H1 (cell line): ENCODE measurements at places on chromosomes 3 and 15.
A peak's percentile ranks its signal among the peaks of the same experiment; 100 is the strongest.

DNA sequence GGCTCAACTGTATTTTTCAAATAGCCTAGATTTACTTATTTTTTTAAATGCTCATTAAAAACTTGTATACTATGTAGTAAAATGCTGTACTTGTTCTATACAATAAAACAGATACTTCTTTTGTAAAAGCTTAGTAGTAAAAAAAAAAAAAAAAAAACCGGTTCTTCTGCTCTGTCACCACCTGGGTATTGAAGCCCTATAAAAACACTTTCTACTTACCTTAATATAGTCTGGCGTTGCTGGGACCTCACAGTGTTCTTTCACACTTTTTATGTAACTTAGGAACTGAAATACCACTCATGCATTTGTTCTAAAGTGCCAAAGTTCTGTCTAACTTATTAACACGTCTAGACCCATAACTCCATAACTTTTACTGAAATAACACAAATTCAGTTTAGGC is 61.4 kb downstream of the TASOR start:
- no peak for DNase-seq

DNA sequence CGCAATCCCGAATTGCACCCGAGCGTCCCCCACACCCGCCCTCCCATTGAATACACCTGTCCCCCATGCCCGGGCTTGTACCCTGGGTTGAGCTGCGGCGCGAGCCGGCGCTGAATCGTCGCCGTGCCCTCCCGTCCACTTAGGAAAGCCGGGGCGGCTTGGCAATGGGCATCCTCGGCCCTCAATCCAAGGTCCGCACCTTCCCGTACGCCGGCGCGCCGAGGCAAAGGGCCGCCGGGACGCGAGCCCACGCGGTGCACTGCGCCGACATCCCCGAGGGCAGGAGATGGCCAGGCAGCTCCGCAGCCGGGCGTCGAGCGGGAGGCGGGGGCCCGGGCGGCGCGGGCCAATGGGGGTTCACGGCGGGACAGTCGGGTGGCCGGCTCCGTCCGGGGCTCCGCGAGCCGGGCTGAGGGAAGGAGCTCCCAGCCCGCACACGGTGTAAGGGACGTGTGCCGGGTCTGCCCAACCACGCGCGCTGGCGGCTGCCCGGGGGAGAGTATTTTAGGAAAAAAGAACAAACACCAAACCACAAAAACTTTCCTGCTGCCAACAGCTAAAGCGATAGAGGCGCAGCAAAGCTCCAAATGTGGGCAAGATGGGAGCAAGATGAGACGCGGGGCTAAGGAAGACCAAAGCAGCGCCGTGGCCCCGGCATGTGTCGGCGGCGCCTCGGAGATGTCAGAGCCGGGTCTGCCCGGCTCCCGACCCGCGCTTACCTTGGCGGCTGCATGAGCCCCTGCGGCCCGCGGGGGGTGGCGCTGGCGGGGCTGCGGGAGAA is 621 bp downstream of the RGMA start:
- peak; percentile 82 for DNase-seq

DNA sequence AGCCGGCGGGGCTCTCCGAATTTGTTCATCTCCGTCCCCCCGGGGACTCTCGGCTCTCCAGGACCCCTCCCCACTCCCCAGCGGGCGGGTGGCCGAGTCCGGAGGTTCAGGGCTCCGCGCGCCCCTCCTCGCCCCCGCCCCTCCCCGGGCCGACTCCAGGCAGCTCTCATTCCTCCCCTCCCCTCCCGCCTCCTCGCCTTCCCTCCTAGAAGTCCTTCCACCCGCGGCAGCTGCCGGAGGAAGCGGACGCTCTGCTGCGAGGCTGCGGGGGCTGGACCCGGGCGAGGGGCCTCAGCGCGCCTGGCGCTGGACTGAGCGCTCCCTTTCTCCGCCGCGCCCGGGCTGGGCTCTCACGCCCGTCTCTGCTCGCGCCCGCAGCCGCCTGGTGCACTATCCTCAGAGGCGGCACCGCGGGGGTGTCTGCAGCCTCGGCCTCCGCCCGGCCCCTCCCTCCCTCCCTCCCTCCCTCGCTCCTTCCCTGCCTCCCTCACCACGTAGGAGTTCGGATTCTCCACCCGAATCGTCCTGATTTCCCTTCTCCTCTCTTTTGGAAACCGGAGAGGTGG is at the start of gene ROBO2:
Gene ROBO2 (plus strand): TSS at position 494 of the 566 bp plus-strand sequence. CDS start 687 bp downstream, outside the sequence.
- peak; percentile 82 for DNase-seq

DNA sequence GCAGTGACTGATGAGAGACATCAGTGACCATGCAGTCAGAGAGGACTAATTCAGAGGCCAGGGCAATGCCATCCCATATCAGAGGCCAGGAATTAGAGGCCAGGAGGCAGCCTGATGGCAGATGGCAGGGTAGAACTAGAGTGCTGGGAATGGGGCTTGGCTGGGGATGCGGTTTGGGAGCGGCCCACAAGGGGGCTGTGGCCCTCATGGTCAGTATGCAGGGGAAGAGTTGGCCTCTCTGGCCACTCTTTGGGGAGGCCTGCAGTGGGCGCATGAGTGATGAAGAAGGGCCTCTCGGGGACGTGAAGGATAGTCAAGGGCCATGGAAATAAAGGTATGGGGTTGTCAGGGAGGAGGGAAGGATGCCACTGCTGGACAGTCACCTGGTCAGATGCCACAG is 101.7 kb downstream of the EEFSEC start:
- DNase-seq: no peak

- DNase-seq: no peak
Observed at GRCh38 chr3:195522254-195523023, 20.7 kb downstream of the PPP1R2 start.

- no peak for DNase-seq
Observed at GRCh38 chr15:59866642-59867041, 137.5 kb upstream of the FOXB1 start.

DNA sequence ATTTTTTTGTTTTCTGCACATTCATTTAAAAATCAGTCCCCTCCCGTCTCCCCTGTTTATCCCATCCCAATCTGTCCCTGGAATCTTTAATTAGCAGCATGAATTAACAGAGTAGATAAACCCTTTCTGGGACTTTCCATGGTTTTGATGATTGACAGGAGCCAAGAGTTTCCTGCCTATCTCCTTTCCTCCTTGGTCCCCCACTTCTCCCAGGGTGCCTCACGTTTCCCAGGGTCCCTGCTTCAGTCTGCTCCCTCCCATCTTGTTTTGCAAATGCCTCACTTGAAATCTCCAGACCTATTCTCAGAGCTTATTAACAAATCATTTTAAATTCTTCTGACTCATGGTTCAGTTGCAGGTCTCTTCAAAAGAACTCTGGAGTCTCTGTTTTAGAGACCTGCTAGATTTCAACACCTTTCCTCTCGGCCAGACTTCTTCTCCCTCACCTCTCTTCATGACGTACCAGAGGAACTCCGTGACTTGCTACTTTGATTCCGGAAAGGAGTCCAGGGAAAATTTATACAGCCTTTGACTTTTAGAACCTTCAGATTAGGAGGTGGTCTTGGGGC is 238.5 kb downstream of the ITPR1 start:
- no peak for DNase-seq

DNA sequence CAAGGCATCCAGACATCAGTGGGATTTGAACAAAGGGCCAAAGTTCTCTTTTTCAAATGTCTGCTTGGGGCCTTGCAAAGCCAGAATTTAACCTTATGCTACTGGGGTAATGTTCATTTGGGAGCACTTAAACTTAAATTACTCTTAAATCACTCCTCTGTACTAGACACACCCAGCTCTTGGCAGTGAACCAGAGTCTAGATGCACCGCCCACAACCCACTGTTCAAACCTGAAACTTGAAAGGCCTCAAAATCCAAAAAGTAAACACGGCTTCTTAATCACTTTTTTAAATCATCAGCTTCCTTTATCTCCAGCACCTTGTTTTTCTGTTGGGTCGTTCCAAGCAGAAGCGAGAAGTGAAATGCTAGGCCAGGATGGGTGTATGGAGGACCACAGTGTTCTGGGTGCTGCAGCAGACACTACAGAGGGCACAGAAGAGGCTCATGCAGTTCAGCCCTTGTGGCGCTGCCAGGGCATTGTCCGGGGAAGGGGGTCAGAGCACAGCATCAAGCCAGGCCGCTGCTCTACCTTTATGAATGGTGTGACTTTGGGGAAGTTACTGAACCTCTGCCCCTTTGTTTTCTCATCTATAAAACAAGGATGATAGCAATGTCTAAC is 28.8 kb downstream of the MECOM start:
- no peak for DNase-seq
